ENCODE measurements at places on chromosomes 2 and 18.

DNA sequence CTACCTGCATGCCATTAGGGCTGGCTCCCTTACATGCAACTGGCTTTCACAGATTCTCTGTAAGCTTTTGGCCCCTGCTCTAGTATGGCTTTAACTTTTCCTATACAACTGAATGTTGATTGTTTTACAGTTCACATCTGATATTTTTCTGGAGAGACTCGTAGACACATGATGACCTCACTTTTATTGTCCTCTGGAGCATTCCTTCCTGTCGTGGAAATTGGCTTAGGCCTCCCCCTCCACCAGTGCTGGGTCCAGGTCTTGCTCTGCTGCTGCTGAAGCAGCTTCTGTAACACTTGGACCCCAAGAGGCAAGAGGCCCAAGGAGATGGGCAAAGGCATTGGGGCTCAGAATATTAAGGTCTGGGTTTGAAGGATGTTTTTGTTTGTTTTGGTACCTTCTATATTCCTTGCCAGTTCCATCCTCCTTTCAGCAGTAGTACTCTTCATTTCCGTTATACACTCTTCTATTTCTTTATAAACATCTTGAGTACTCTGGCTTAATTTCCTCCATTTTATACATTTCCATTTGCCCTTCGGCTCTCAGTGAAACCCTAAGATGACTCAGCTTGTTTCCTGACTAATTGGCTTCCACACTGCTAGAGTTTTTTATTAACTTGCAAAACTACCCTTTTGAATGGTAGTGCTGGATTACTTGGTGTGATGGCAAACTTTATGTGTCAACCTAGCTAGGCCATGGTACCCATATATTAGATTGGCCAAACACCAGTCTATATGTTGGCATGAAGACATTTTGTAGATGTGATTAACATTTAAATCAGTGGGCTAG is 219.8 kb downstream of the CDCA7 start:
- H3K4me1 ChIP-seq: peaks cover 8% of the 10 kb centered on the region
- peaks cover 9% of the 10 kb centered on the region for H3K27me3 ChIP-seq
- H3K36me3 ChIP-seq: no peaks in the 10 kb centered on the region
- no peak overlapping the region for H3K27ac ChIP-seq
- no peak for DNase-seq

DNA sequence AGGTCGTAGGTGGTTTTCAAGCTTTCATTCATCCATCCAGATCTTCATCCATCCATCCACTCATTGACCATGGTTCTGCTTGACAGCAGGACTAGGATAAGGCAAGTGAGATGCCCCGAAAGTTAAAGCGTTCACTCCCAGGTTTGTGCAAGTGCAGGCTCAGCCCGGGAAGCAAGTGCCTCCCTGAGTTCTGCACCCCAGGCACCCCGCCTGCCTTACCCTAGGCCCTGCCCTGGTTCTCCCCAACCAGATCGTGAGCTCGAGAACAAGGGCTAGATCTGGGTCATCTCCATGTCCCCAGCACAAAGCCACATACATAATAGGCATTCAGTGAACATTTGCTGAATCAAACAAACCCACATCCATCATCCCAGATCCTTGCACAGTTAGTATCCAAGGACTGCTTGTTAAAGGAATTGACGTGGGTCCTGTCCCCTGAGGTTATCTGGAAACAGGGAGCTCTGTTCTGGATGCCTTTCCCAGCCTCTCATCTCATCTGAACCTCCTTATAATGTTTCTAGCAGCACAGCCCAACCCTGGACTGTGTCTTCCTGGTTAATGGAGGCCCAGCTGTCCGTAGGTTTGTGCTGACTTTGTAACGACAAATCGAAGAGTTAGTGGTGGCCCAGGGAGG is 116.1 kb upstream of the GPC1 start:
- DNase-seq: no peak
- no peak overlapping the region for H3K4me3 ChIP-seq
- H3K4me1 ChIP-seq: no peaks in the 10 kb centered on the region
- H3K27ac ChIP-seq: no peak overlapping the region
- no peaks in the 10 kb centered on the region for H3K27me3 ChIP-seq

DNA sequence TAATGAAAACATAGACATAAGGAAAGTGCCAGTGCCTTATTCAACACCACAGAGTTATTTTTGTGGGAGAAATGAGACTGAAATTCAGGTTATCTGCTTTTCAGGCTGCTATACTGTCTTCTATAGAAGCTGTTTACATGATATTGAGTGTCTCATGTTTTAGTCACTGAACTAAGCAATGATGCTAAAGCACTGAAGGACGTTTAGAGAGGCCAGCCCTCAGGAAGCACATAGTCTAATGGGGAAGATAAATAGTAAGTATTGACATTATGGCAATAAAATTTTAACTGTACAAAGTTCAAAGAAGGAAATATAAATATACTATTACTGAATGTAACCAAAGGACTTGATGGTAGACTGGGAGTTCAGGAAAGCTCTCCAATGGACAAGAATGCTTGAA is 186.4 kb upstream of the ZC3H15 start:
- H3K36me3 ChIP-seq: no peaks in the 10 kb centered on the region
- no peaks in the 10 kb centered on the region for H3K27me3 ChIP-seq
- H3K27ac ChIP-seq: no peak overlapping the region
- DNase-seq: no peak

DNA sequence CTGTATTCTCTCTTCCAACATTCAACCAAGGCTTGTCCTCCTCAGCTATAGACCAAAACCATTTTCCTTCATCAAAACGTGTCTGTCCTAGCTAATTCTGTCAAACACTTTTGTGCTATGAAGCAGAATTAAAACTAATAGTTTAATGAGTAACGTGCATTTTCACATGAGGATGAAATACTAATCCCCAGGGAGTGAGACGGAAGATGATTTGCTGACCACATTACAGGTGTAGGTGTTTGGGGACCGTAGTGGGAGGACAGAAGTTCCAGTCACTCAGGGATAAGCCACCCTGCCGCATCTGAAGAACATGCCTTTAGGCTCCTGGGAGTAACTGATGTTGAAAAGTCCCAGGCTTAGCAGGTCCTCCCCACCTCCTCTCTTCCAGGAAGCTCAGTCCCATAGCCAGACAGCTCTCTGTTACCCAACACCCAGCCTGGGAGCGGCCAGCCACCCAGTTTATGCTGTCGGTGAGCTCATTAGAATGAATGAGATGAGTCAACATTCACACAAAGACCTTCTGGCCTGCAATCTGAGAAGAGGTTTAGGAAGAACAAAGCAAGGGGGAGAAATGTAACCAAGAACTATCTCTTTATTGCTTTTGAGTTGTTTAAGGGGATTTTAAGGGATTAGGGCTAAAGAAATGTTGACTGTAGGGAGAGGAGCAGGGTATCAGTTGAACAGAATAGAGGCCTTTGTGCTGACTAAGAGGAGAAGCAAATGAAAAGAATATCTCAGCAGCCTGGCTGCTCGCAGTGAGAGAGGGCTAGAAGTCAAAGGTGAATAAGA is 122.5 kb downstream of the FOXI3 start:
- no peaks in the 10 kb centered on the region for H3K27me3 ChIP-seq
- H3K4me1 ChIP-seq: no peaks in the 10 kb centered on the region
- no peak for DNase-seq
- H3K27ac ChIP-seq: no peak overlapping the region

- H3K4me3 ChIP-seq: no peak overlapping the region
- no peaks in the 10 kb centered on the region for H3K36me3 ChIP-seq
- DNase-seq: no peak
These were observed 396.2 kb downstream of the ZNF516 start for GRCh38 chr18:76098674-76099411.

- H3K4me3 ChIP-seq: no peak overlapping the region
- no peaks in the 10 kb centered on the region for H3K4me1 ChIP-seq
- H3K36me3 ChIP-seq: peaks cover 30% of the 10 kb centered on the region
- H3K27me3 ChIP-seq: no peaks in the 10 kb centered on the region
- H3K27ac ChIP-seq: no peak overlapping the region
These were observed 152.1 kb downstream of the NCK2 start for GRCh38 chr2:105896765-105897163.

- no peak overlapping the region for H3K4me3 ChIP-seq
- no peaks in the 10 kb centered on the region for H3K36me3 ChIP-seq
- no peak overlapping the region for H3K27ac ChIP-seq
- DNase-seq: no peak
- no peaks in the 10 kb centered on the region for H3K27me3 ChIP-seq
These were observed 99.9 kb downstream of the SS18 start for GRCh38 chr18:25990473-25990872.

DNA sequence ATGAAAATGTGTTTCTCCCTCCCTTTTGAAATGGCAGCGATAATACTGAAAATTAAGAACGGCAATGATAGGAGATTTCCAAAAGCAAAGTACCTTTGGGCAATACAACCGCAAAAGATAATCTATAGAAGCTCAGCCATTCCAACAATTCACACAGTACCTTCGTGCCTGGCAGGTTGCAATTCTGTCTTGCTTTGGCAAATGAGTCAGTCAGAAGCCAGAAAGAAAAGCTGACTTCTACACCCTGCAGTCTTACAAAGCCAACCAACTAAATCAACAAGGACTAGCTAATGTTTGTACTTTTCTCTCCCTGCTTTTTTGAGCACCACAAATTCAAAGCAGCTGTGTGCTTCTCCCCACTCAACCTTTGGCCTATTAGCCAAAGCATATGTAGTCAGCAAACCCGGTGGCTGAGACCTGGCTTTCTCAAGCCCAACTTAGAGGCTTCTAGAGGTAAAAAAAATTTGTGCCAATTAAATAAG is 25.7 kb upstream of the ID2 start:
- no peak overlapping the region for H3K4me3 ChIP-seq
- no peaks in the 10 kb centered on the region for H3K36me3 ChIP-seq
- H3K4me1 ChIP-seq: peaks cover 13% of the 10 kb centered on the region
- no peak overlapping the region for H3K27ac ChIP-seq

DNA sequence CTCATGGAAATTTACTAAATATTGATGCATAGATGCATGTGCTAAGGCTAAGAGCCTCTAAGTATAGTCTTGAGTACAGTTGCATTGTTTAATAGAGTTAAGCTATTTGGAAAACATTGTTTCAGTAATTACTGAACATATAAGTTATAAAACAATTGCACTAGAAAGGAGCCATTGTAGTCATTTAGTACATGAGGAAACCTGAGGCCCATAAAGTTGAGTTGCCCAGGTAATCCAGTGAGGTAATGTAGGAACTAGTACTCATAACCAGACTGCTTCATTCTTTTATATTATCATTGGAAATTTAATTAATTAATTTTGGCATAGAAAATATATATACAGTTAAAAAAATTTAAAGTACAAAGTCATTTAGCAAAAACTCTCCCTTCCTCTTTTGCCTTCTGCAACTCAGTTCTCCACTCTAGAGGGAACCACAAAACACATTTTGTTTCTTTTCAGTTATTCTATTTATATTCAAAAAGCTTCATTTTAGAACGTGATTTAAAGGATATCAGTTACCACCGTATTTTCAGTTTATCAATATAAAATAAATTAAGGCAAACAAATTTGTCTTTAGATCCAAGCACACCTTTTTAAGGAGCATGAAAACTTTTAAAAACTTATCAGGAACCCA is 27.8 kb upstream of the TBR1 start:
- H3K27me3 ChIP-seq: no peaks in the 10 kb centered on the region
- no peak overlapping the region for H3K4me3 ChIP-seq
- H3K27ac ChIP-seq: no peak overlapping the region
- no peaks in the 10 kb centered on the region for H3K4me1 ChIP-seq
- DNase-seq: no peak

DNA sequence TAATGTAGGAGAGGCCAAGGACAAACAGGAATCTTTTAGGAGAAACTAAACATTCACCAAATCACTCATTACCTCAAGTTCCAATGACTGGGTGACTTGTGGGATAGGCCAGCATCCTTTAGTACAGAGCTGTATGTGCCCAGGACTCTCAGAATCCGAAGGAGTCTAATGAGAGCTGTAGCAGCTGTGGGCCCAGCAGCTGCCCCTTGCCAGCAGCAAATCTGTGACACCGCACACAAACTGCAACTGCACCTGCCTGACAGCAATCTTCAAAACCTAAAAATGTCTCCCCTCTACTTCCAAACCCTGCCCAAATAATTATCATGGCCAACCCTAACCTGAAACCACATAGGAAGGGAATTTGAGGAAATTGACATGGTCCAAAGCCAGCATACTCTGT is 44.5 kb upstream of the ACVR2A start:
- no peak overlapping the region for H3K27ac ChIP-seq
- no peak overlapping the region for H3K4me3 ChIP-seq
- H3K36me3 ChIP-seq: no peaks in the 10 kb centered on the region
- H3K27me3 ChIP-seq: no peaks in the 10 kb centered on the region
- no peaks in the 10 kb centered on the region for H3K4me1 ChIP-seq

DNA sequence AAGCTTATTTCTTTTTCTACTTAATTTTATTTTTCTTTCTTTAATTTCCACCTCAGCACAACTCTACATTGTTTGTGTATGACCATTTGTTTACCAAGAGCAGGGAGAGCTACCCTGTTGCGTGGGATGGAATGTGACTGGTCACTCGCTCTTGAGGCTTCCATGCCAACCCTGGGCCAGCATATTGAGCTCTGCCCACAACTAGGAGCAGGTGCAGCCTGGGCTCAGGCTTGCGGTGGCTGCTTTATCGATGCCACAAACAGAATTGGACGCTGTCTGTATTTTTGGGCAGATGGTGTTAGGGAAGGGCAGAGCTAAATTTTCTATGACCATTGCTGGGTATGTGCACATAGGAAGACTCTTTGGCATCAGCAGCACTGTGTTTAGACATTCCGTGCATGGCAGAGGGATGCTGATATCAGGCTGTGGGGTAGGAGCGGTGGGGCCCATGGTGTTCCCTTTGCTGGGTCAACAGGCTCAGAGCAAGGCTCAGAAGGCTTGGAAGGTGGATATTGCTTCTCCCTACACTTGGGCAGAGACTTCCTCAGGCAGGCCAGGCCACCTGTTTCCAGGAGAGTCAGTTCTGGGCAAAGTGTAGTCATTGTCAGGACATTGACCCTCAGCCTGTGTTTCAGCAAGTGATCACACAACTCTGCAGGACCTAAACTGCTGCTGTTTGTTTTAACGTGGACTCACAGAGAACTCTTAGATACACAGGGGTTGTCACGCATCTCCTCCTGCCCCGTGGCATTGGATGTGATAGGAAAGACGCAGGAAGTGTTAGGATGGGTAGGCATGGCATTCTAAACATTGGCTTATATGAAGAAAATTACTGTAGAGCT is 40.2 kb downstream of the TMEM182 start:
- no peak for DNase-seq
- H3K36me3 ChIP-seq: no peaks in the 10 kb centered on the region
- H3K27ac ChIP-seq: no peak overlapping the region
- H3K4me3 ChIP-seq: no peak overlapping the region

DNA sequence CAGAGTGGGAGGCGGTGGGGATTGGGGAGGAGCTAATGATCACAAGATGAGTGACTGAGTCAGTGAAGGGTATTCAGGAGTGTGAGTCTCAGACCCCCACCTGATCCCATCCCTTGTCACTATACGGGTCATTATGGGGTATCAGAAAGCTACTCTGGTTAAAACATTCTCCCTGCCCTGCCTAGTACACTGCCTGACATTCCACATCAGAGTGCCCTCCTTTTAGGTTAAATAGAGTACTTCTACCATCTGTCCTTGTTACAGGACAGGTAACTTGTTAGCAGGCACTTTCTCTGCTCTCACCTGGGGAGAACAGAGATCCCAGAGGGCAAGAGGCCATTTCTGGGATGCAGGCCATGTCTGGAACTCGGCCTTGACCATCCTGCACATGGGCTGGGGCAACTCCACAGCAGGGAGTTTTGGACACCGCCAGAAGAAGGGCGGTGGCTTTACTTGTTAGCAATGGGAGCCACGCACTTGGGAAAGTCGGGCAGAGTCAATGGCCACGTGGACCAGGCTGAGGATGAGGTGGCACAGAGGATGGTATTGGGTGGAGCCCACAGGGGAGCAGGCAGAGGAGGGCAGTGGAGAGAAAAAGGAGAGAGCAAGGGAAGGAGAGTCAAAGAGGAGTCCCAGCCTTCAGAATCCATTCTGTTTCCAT is 98.5 kb downstream of the CELF4 start:
- H3K27ac ChIP-seq: no peak overlapping the region
- no peaks in the 10 kb centered on the region for H3K4me1 ChIP-seq
- H3K36me3 ChIP-seq: no peaks in the 10 kb centered on the region
- no peak for DNase-seq
- H3K4me3 ChIP-seq: no peak overlapping the region

- DNase-seq: no peak
These were observed 1.6 kb downstream of the KANSL1L start for GRCh38 chr2:210169516-210170195.
